H7 (cell line): ENCODE measurements at places on chromosomes 7 and 10. TPM values are rescaled to one million over a fixed set of nuclear protein-coding genes. Genes with fewer than 3 reads are reported as not detected.

GRCh38 chr7:70710011-70710480 lies 421.9 kb upstream of the GALNT17 start:
- DNase-seq, result no peak

DNA sequence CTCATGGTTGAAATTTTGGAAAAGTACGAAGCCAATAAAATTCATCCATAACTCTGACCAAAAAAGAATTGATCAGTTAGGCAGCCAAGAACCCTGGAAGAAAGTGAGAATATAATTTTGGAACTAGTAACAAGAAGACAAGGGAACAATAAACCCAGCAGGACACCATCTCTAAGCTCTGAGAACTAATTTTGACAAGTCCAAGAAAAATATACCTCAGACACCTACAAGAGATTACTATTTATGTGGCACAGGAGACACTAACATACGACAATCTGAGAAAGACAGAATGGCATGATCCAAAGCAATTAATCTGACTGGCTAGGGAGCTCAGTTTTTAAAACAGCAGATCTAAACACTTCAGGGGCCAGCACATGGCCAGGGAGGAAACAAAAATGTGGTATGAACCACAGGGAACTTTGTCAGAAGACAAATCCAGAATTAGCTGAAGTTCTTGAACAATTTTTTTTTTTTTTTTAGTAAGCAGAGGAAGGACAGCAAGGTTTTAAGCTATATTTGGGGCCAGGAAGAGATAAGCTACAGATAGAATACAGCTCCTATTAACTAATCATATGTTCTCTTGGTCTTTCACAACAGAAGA lies 38.9 kb downstream of the PARD3 start:
- DNase-seq, result no peak

- no peak for DNase-seq
Observed at GRCh38 chr7:108461840-108462239, 5.6 kb upstream of the NRCAM start.

DNA sequence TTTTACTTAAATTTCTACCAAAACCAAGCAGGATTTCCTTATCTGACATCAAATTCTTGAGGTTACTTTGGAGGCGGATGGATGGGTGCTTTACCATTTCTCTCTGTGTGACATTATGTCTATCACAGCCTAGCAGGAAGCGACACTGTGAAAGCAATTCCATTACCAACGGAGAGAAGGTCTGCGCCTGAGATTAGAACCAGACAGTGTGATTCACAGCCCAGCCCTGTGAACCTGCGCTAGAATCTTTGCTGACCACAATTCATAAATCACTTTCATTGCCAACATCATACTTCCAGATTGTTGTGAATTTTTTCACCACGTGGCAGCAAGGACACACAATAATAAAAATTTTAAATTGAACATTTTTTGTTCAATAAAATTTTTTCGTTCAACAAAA lies 126.5 kb downstream of the CUBN start:
- no peak for DNase-seq

DNA sequence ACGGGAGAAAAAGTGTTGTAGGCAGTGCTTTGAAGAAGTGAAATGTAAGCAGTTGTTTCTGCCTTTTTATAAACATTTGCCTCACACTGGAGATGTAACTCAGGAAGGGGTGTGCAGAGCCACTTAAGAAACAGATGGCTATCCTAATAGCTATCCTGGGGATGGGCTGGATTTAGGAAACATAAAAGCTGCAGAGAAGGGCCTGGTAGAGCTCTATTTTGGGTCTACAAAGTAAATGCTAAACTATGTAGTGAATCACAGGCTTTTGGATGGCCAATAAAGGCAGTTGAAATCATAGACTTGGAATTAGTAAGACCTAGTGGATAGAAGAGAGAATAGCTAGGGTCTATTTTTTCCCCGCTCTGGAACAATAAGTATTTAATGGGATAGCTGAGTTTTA lies 79.9 kb upstream of the AGR3 start:
- DNase-seq, result no peak

- no peak for DNase-seq
Observed at GRCh38 chr7:73739387-73739767, 775 bp upstream of the ABHD11 start.

DNA sequence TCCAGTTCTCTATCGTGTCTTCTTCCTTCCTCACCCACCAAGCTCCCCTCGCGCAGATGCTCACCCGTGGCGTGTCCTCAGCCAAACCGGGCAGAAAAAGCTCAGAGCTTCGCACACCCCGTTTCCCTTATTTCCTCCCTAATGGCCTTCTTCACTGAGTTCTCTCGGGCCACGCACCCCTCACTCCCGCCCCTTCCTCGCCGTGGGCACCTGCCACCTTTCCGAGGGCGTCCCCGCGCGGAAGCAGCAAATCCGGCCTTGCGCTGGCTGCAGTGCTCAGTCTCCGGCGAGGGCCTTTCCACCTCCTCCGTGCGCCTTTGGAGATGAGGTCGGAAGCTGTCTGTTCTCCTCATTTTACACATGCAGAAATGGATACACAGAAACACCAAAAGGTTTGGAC lies 12.4 kb upstream of the CALML3 start:
- DNase-seq, result no peak

DNA sequence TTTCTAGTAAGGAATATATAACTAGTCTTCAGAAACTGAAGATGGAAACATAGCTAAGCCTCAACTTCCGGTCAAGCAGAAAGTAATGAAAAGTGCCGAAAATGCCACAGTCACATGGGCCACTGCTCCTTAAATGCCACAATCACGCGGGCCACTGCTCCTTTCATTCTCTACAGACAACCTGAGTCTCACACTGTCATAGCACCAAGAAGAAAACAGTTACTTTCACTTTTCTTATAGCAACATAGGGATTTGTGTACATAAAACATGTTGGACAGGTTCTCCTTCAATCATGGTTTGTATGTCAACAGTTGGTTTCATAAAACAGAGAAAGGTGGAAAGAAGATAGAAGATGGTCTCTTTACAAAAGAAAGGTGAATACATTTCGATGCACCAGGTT lies 48.6 kb upstream of the NOBOX start:
- no peak for DNase-seq

DNA sequence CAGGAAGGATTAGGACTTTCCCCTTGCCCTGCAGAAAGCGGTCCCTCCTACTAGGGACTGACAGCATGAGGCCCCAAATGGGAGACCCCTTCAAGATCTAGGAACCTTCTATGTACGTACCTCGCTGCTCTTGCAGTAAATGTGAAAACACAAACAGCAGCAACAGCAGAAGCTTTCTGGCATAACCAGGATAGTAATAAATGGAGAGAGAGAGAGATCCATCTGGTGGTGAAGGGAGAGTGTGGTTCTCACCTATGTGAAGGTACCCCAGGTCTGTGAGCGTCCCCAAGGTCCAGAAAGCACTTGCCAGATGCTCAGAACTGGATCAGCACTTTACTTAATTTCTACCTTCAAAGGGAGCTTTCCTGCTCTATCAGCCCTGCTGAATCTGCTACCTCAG lies 592.7 kb downstream of the PARD3 start:
- DNase-seq, result no peak

- peak; percentile 50 for DNase-seq
Observed at GRCh38 chr7:148800677-148801076, 83.4 kb downstream of the EZH2 start.

GRCh38 chr10:73253225-73253555 lies 746 bp upstream of the MRPS16 start:
- peak; percentile 48 for DNase-seq

GRCh38 chr7:92722541-92722940 lies 113.8 kb downstream of the CDK6 start:
- DNase-seq, result no peak

GRCh38 chr10:72729528-72729927 lies 37.6 kb downstream of the MCU start:
- DNase-seq, result no peak

DNA sequence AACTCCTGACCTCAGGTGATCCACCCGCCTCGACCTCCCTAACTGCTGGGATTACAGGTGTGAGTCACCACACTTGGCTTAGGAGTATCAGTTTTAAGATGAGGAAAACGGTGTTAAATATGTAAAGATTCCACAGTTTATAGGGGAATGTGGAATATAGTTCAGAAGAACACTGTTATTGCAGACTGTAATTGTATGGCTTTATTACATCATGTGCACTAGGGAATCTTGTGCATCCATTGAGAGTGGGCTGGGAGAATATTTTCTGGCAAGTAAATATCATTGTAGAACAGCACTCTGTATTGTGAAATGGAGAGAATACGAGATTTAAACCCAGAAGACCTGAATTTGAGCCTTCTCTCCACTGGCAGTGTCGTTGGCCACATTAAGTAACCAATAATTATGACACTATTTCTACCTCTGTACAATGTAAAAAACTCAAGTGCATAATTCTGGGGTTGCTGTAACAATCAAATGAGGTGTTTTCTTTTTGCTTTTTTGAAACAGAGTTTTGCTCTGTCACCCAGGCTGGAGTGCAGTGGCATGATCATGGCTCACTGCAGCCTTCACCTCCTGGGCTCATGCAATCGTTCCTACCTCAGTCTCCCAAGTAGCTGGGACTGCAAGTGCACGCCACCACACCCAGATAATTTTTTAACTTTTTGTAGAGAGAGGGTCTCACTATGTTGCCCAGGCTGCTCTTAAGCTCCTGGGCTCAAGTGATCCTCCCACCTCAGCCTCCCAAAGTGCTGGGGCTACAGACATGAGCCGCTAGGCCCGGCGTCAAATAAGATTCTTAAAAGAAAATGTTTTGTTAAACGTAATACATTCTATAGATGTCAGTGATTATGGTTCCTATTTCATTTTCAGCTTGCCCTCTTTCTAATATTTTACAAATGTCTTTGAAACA lies 12.0 kb upstream of the PARD3 start:
- no peak for DNase-seq

GRCh38 chr7:35570937-35571336 lies 124.0 kb downstream of the HERPUD2 start:
- DNase-seq, result no peak

- DNase-seq, result no peak
Observed at GRCh38 chr10:1203216-1203615, 147.0 kb downstream of the WDR37 start.

PPP1R17 gene
- 0.22 and 2.3 TPM in 2 replicates for total RNA-seq

MINPP1 gene
- 23.7 and 26.2 TPM in 2 replicates for total RNA-seq

TRIM74 gene
- not detected in 2 replicates for total RNA-seq

SPDYE3 gene
- not detected in 2 replicates for total RNA-seq

CYP2C19 gene
- 0.04 and 0.14 TPM in 2 replicates for total RNA-seq

GPR85 gene
- 0.03 TPM in 1 of 2 replicates, not detected in the other for total RNA-seq

TUBAL3 gene
- 0.11 TPM in 1 of 2 replicates, not detected in the other for total RNA-seq

PDE6C gene
- total RNA-seq, result not detected in 2 replicates

DPP6 gene
- 1.1 and 1.6 TPM in 2 replicates for total RNA-seq

JAKMIP3 gene
- total RNA-seq, result 0.42 and 0.63 TPM in 2 replicates

GIMAP2 gene
- not detected in 2 replicates for total RNA-seq

MRPS24 gene
- total RNA-seq, result 138 and 156 TPM in 2 replicates
